CD4-positive, alpha-beta T cell treated with Interleukin-2 at 100 ng/mL for 4 hours (primary cell): ENCODE measurements at places on chromosomes 12 and 14.

DNA sequence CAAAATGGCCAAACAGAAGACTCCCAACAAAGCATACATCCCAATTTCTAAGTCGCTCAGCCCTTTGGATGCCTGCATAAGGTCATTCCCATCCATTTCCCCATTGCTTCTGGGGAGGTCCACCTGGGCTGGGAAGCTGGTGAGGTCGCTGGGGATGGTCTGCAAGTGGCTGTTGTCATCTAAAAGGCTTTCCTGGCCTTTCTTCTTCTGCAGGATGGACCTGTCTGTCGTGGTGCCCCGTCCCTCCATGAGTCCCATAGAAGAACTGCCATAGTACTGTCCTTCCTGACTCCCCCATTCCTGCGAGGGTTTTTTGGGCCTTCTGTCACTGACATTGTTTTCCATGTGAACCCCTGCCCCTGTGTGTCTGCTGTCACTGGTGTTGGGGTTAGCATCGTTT lies 221.1 kb downstream of the GLT1D1 start:
- DNase-seq, result no peak

- DNase-seq, result no peak
Measured at GRCh38 chr14:94646066-94646465, 33.9 kb downstream of the SERPINA3 start.

DNA sequence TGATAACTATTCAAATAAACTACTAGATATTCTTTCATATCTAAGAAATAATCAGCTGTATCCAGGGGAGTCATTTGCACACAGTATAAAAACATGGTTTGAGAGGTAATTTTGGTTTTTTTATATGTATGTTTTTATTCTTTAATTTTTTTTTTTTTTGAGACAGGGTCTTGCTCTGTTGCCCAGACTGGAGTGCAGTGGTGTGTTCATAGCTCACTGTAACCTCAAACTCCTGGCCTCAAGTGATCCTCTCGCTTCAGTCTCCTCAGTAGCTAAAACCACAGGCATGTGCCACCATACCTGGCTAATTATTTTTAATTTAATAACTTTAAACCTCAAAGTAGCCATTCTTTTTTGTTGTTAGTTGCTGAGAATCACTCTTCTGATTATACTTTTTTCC lies 1.8 kb downstream of the PRORP start:
- no peak for DNase-seq

- no peak for DNase-seq
Measured at GRCh38 chr12:105920161-105920684, 218.5 kb downstream of the NUAK1 start.

DNA sequence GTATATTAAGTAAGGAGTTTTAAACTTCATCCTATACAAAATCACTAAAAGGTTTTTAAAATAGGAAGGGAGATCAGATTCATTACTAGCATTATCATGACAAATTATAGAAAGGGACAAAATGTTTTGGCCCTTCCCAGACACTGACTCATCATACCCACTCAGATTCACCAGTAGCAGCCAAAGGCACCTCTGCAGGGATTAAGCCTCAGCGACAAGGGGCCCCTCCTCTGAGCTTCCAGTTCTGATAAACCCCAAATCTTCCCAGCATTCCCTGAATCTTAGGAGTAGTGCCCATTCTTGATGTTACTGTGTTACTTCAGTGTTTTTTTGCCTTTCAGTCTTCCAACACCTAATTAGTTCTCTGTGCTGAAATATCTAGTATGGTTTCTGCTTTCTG lies 14.5 kb downstream of the KRAS start:
- DNase-seq, result no peak

DNA sequence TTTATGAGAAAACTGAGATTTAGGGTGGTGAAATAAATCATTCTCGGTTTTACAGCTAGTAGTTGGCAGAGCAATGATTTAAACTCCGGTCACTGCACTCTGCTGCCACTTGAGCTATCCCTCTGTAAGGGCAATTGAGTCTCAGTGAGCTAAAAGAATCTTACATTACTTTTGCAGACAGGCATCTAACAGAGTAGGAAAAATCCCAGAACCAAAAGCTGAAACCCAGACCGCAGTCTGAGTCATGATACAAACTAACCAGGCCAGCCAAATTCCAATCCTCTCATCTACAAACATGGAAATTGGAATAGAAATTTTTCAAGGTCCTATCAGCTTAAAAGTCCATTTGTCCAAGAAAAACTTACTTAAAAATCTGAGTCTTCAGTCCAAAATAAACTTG lies 73.7 kb downstream of the ANKS1B start:
- DNase-seq, result no peak

- DNase-seq, result peak; percentile 88
Measured at GRCh38 chr12:56189099-56189917, at the start of gene SMARCC2. SMARCC2 (minus strand) TSS chr12:56189483; CDS start chr12:56189461, 22 bp downstream.
